Thymus (tissue), 14 donors: ENCODE measurements at places on chromosomes 1 and 21. TPM values are rescaled to one million over a fixed set of nuclear protein-coding genes. Genes with fewer than 3 reads are reported as not detected.

The FCGR1A gene
- 2.7 TPM for total RNA-seq

The FABP3 gene
- total RNA-seq, result 5.2 TPM

The TNFRSF4 gene
- 12.7 TPM for total RNA-seq

- no peak overlapping the region for H3K4me3 ChIP-seq
- no peaks in the 10 kb centered on the region for H3K36me3 ChIP-seq
- no peaks in the 10 kb centered on the region for H3K27me3 ChIP-seq
- DNase-seq, result no peak
- H3K27ac ChIP-seq, result no peak overlapping the region
These were observed 713.0 kb downstream of the BRINP3 start for GRCh38 chr1:189764391-189765320.

GRCh38 chr1:3536420-3537195 lies 74.7 kb downstream of the MEGF6 start:
- DNase-seq, result no peak
- H3K27me3 ChIP-seq, result no peaks in the 10 kb centered on the region
- no peaks in the 10 kb centered on the region for H3K36me3 ChIP-seq
- H3K27ac ChIP-seq, result no peak overlapping the region
- no peak overlapping the region for H3K4me3 ChIP-seq

DNA sequence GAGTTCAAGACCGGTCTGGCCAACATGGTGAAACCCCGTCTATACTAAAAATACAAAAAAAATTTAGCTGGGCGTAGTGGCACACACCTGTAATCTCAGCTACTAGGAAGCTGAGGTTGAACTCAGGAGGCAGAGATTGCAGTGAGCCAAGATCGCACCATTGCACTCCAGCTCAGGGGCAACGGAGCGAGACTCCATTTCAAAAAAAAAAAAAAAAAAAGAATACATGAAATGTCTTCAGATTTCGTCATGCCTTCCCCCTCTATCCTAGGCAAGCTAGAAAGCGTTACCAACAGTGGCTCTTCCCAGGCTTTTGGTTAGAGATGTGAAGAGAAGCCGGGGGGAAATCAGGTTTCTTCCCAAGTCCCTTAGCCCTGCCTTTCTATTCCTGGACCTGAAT lies 3.6 kb downstream of the TFF1 start:
- no peak overlapping the region for H3K27ac ChIP-seq
- no peaks in the 10 kb centered on the region for H3K36me3 ChIP-seq
- no peaks in the 10 kb centered on the region for H3K27me3 ChIP-seq
- no peak for DNase-seq
